ENCODE measurements at places on chromosomes 5 and 9.

- no peak for DNase-seq
Measured at GRCh38 chr5:90446961-90447360, 27.6 kb downstream of the MBLAC2 start.

GRCh38 chr5:88207575-88207974 is 61.1 kb downstream of the TMEM161B start:
- no peak for DNase-seq

DNA sequence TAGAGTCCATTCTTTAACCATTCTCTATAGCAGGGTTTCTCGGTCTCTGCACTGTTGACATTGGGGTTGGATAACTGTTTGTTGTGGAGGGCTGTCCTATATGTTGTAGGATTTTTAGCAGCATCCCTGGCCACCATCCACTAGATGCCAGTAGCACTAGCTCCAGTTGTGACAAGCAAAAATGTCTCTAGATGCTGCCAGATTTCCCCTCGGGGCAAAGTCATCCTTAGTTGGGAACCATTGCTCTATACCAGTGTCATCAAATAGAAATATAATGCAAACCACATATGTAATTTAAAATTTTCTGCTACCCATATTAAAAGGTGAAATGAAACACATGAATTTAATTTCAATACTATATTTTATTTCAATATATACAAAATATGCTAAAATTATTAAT is 2.9 kb downstream of the TTC23L start:
- no peak for DNase-seq

GRCh38 chr5:110702704-110703103 is 23.8 kb downstream of the TMEM232 start:
- DNase-seq: no peak

DNA sequence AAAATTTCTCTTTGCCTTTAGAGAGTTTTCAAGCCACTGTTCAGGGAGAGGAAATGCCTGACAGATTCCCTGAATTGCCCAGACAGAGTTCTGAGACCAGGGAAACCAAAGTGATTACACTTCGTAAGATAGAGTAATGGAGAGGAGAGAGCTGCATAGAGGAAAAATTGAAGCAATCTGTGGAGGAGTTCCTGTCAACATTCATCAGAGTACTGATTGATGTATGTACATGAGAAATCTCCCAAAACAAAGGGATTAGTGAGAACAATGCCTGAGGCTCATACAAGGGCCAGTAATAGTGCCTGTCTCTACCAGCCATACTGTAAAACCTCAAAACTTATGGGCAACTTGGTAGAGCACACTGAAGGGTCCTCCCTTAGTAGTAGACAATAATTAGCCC is 79.0 kb upstream of the TRIM32 start:
- DNase-seq: no peak

DNA sequence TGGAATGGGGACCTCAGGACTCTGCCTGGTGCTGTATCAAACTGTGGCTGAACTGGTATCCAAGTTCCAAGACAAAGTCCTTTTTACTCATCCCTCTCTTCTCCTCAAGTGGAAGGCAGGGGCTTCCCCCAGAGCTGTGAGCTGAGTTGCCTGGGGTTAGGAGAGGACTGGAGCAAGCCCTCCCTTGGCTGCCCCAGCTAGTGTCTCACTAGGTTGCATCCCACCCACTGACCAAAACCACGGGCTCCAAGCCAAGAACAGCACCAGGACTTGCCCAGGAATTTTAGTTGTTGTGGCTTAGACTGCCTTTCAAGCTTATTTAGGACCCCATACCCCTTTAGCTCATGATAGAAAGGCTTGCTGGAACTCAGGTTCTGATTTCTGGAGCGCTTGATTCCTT is 158.7 kb upstream of the TNC start:
- DNase-seq: no peak
